ENCODE measurements at places on chromosomes 7 and 10. TPM values are rescaled to one million over a fixed set of nuclear protein-coding genes. Genes with fewer than 3 reads are reported as not detected.

SFRP4 gene
- total RNA-seq = not detected

PROSER2 gene
- total RNA-seq = 0.83 TPM

CRTAC1 gene
- total RNA-seq = not detected

SLC26A5 gene
- total RNA-seq = not detected

GBX1 gene
- total RNA-seq = not detected
